ENCODE measurements at places on chromosomes 7 and 10.

GRCh38 chr7:55431898-55432297 lies 66.8 kb downstream of the LANCL2 start:
- DNase-seq: no peak

DNA sequence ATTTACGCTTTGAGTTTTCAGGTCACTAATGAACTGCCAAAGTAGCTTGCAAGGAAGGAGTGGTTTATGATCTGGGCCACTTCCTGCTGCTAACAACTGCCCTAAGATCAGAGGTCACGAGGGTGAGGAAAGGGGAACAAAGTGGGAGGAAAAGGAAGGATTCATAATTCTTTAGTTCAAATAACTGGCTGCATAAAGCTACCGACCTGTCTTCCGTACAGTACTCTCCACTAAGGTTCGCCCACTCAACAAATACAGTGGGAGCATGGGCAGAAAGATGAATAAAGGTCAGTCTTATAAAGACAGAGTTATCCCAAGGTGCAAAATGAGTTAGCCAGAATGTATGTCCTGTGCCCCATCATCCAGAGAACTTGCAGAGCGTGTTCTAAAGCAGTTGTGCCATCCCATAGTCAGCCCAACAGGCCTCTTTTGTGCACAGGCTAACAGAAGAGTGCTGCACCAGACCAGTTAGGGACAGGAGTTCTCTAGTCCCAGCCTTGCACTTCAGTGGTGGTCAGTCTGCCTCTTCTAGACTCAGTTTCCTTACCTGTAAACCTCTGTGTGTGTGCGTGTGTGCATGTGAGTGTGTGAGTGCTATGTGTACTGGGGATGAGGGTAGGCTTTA lies 65.9 kb downstream of the CREB3L2 start:
- no peak for DNase-seq

- no peak for DNase-seq
Measured at GRCh38 chr10:101897633-101898032, 54.0 kb upstream of the KCNIP2 start.

- DNase-seq: no peak
Measured at GRCh38 chr10:6009150-6009549, 31.8 kb upstream of the IL15RA start.

DNA sequence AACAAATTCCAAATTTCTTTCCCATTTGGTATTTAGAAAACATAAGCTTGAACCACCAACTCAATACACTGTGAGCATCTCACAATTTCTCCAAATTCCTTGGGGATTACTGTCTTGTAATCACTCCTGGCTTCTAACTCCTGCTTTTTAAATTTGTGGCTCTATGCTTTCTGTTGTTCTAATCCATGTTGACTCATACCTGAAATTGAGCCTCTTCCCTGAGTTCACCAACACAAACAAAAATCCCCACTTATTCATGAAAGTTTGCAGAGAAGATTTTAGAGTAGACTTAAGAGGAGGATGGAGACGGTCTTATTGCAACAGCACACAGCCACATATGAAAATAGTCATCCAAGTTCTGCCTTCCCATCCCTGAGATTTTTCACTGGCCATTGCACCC lies 252.5 kb downstream of the PTEN start:
- no peak for DNase-seq

GRCh38 chr10:6811153-6811552 lies 231.1 kb upstream of the PRKCQ start:
- DNase-seq: no peak

GRCh38 chr7:53768186-53768585 lies 732.8 kb downstream of the POM121L12 start:
- DNase-seq: no peak

GRCh38 chr10:33566001-33566400 lies 231.5 kb upstream of the NRP1 start:
- no peak for DNase-seq

- no peak for DNase-seq
Measured at GRCh38 chr10:12191715-12192114, 4.0 kb downstream of the NUDT5 start.

GRCh38 chr7:28729281-28729680 lies 228.8 kb downstream of the TRIL start:
- DNase-seq: no peak

DNA sequence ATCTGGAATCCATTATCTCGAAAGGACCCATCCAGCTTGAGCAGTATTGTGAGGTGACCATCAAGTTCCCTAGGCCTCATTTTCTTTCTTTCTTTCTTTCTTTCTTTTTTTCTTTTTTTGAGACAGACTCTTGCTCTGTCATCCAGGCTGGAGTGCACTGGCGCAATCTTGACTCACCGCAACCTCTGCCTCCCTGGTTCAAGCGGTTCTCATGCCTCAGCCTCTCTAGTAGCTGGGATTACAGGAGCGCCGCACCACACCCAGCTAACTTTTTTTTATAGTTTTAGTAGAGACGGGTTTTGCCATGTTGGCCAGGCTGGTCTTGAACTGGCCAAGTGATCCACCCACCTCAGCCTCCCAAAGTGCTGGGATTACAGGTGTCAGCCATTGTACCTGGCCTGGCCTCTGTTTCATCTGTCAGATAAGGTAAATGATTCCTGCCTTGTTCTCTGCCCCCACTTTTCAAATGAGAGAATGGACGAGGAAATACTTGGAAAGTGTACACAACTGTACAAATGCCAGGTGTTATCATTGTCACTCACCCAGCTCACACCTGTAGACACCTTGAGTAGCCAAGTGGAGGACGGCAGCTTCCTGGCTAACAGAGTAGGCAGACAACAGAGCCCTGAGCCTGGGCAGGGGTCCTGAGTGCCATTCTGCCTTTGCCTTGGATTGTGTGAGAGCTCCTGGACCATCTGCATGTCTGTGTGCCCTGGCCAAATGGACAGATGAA lies 54.1 kb downstream of the HK1 start:
- no peak for DNase-seq

GRCh38 chr7:66296001-66296521 lies 90.9 kb downstream of the TPST1 start:
- no peak for DNase-seq

DNA sequence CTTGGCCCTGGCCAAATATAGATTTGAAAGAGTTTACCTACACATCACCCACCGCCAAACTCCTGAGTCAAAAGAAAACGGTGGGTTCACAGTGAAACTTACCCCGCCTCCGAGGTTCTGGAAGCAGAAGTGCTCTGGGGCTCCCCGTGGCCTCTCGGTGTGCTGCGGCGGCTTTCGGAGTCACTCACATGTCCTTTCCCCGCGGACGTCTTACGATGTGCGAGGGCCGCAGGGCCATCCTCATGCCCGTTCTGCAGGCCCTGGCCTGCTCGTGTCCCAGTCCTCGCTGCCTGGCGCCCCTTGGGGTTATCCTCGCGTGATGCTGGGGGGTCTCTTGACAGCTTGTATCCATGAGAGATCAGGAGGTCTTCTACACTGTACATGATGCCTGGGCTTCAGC lies 12.0 kb downstream of the JCAD start:
- DNase-seq: no peak

GRCh38 chr10:35184527-35185171 lies 58.0 kb downstream of the CREM start:
- no peak for DNase-seq

- no peak for DNase-seq
Measured at GRCh38 chr10:2882628-2883027, 184.7 kb upstream of the PFKP start.

GRCh38 chr10:121844537-121844936 lies 83.3 kb downstream of the ATE1 start:
- DNase-seq: no peak

DNA sequence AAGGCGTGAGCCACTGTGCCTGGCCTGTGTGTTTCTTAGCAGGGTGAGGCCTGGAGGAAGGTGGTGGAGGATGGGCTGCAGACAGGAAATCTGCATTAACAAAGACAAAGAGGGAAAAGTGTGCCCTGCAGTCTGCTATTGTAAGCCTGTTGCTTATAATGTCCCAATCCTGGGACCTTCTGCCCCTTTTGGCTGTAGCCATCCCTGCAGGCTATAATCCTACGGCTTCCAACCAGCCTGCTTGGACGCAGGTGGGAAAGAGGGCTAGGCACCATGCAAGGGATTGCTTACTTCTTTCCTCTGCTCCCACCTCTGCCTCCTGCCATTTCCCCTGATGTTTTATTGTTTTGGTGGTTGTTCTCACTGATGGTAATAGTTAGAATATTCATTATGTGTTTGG lies 434.3 kb downstream of the PLXNA4 start:
- no peak for DNase-seq

- peak; percentile 30 for DNase-seq
Measured at GRCh38 chr7:142412551-142413193, 154.8 kb upstream of the PRSS58 start.

DNA sequence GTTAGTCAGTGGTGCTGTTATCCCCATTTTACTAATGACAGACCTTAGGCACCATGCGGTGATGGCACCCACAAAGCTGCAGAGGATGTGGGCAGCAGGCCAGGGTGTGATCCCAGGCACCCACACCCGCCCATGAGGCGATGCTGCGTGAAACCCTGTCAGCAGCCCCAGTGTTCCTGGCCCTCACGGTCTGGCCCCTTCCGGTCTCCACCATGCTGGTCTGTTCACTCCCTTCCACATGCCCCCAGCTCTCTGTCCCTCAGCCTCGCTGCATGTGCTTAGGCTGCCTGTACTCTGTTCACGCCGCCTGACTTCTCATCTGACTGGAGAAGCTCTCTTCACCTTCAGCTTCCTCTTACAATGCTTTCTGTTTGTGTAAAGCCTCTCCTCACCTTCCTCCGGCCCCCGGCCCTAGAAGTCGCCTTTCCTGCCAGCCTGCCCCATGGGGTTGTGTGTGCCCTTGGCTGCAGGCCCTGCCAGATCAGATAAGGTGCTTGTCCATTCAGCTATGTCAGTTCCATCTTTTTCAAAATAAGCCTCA lies 17.6 kb upstream of the ORAI2 start:
- DNase-seq: peak; percentile 70

DNA sequence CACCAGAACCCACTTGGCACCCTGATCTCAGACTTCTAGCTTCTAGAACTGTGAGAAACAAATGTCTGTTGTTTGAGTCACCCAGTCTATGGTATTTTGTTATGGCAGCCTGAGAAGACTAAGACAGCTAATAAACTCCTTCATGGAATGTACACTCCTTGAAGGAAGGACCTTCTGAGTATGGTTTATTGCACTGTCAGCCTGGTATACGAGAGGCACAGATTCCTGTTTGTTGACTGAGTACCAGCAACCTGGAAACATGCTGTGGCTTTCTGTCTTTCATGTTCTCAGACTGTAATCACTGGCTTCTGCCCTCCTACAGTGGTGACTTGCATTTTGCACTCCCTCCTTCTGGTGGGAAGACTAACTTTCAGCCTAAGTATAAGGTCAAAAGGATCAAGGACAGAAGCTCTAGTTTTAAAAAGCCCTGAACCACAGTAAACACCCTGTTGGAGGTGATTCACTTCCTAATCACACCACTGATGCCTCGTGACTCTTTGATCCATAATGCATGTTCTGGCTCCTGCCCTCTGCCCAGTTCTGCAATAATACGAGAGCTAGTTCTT lies 319.0 kb upstream of the NPSR1 start:
- no peak for DNase-seq

- no peak for DNase-seq
Measured at GRCh38 chr7:25557379-25557917, 329.2 kb upstream of the NPVF start.

DNA sequence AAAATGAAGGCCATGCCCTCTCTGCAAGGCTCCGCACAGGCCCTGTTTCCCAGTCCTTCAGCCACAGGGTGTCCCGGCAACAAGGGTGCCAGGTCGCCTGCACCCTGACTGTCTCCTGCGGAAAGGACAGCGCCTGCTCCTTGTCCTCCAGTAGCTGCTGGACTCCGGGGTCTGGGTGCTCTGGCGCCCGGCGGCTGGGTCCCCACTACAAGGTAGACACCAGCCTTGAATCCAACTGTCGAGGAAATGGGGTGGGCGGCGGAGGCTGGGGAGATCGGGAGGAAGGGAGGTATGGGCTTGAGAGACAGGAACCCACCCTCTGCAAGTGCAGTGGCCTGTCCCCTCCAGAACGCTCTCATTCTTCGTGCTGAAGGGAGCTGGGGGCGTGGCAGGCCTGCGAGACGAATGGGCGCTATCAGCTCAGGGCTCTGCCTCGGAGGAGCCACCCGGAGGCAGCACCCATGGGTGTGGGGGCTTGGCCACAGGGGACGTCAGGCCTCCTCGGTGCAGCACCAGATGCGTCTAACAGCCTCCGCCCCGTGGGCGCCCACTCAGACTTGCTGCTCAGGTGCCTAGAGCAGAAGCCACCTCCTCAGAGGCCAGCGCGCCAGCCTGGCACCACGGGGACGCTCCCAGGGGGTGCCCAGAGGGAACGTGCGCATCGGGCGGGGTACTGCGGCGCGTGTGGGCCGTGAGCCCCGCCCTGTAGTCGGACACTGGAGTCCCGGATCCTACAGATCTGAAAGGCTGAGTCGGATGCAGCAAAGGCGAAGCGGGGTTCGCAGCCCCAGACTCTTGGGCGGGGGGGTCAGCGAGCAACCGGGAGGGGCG lies 15.6 kb downstream of the ADAM8 start:
- peak; percentile 83 for DNase-seq

DNA sequence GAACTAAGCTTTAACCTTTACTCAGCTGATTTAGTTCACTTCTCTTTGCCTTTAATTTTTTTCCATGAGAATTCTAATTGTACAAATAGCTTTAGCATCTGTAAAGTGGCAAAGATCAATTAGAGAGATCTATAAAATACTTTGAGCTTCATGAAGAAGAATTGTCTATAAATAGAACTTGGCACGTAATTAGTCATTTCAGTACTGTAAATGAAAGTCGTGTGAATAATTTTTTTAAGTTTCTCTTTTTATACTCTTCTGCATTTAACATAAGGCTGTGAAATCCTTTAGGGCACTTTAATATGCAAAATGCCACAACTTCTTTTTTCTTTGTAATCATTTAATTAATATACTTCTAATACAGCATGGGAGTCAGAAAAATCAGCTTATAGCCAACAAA lies 177.8 kb downstream of the CSTF2T start:
- no peak for DNase-seq

DNA sequence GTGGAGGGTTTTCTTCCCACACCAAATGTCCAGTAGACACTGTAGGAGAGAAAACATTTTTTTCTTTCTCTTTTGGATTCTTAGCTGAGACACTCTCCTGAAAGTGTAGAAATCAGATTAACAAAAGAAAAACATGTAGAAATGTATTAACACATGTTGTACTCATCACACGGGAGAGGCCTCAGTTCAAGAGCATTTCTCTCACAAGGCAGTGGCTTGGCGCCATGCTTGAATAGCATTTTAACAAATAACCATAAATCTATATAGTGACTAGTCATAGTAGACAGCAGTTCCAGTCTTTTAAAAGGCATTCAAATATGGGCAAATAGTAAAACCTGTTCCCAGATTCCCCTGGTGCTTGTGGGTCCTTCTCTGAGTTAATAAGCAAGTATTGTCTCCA lies 38.3 kb upstream of the GHITM start:
- no peak for DNase-seq

- DNase-seq: no peak
Measured at GRCh38 chr7:107931740-107932515, 40.9 kb downstream of the DLD start.

GRCh38 chr7:105304040-105304895 lies 84.5 kb downstream of the SRPK2 start:
- no peak for DNase-seq
